ENCODE measurements at places on chromosomes 6 and 20. TPM values are rescaled to one million over a fixed set of nuclear protein-coding genes. Genes with fewer than 3 reads are reported as not detected.

Gene THBS2
- polyA plus RNA-seq, result 2.7 TPM

Gene FAM209A
- not detected for polyA plus RNA-seq

Gene BTN1A1
- not detected for polyA plus RNA-seq

Gene ZNF311
- 0.77 TPM for polyA plus RNA-seq

Gene KIAA1755
- polyA plus RNA-seq, result 1.5 TPM

All from kidney (tissue), 22 donors.